ENCODE measurements at places on chromosomes 12 and 14.
A peak's percentile ranks its signal among the peaks of the same experiment; 100 is the strongest.

DNA sequence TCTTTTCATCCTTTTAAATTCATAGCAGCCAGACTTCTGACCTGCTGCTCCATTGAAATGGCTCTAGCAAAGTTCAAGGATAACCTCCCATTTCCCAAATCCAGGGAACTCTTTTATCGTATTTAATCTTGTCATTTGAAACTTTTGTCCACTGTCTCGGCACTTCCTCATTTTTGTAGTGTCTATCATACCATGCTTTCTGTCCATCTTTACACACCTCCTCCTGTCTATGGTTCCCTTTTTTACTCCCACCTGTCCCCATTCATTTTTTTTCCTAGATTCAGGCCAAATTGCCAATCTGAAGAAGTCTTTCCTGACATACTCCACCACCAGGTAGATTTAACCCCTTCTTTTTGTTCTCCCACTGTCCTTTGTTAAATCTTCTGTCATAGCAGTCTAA, 31.0 kb downstream of the NFYB start:
- no peak for DNase-seq

DNA sequence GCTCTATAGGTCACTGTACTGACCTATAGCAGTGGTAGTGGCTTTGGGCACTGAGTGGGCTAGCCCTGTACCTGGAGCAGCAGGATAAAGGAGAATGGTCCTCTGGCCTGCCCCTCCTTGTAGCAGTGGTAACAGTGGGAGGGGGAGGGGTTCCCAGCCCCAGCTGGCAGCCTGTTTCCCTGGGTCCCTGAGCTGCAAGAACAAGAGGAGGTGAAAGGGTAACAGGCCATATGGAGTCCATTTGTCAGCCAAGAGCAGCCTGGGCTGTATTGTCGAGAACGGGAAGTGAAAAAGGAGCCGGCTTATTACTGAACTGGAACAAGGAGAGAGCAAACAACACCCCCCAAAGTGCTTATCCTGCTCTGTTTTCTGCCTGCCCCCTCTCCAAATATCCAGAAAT, 73.8 kb upstream of the SRSF5 start:
- peak; percentile 80 for DNase-seq

DNA sequence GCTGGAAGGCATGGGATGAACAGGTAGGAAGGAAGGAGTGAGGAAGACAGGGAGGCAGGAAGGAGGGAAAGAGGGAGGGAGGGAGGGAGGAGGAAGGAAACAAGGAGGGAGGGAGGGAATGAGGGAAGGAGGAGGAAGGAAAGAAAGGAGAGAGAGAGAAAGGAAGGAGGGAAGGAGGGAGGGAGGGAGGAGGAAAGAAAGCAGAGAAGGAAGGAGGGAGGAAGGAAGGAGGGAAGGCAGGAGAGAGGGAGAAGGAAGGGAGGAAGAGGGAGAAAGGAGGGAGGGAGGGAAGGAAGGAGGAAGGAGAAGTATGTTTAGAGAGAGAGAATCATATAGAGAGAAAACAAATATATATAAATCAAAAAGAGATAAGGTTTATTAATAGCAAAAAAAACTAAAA, 175.9 kb upstream of the FOXN3 start:
- DNase-seq = no peak

DNA sequence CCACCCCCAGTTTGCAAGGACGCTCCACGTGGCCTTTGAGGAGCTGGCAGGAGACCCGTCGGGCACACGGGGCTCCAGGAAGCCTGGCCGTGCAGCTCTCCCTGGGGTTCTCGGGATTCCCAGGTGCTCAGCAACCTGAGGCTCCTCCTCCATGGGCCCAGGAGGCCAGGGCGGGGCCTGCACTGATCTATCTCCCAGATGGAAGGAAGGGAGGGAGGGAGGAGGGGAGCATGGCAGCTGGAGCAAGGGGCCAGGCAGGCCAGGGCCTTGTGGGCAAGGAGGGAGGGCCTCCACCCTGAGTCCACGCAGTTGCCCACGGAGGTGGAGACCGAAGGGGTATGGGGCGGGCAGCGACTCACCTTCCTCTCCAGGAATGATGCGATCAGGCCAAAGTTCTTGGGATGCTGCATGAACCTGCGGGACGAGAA, 127.3 kb downstream of the RFLNA start:
- DNase-seq = no peak

Measured in inflammatory macrophage treated with lipopolysaccharide for 4 hours (primary cell).